ENCODE measurements at places on chromosomes 2 and 18.

GRCh38 chr2:18214936-18215335 is 336.5 kb downstream of the KCNS3 start:
- DNase-seq: no peak

DNA sequence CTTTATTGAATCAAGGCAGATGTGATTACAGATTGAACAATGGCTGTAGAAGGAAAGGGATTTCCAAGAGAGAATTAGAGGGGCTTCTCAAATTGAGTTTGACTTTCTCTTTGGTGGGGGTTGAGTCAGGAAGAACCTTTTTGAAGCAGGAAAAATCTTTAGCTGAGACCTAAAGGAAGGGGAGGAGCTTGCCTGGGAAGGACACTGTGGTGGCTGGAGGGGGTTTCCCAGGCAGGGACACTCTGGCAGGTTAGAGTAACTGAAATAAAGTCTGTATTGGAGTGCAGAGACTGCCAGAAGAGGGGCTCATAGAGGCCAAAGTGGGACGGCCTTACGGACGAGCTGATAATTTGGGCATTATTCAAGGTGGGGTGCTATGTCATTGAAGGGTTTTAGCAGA is 69.3 kb downstream of the NEDD4L start:
- DNase-seq: no peak

DNA sequence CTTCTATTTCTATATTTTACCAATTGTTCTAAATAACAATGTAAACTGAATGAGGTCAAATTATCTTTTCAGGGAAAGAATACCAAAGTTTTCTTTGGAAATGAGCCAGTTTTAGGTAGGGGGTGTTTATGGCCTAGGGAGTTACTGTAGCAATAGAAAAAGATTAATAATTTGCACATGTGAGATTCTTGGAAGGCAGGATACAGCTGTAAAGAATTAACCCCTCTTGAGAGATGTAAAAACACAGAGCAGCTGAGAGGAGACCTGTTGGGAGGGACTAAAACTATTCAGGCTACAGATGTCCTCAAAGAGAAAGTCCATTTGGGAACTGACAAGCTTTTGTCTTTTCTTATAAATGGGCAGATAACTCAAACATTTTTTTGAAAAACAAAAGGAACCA is 182.2 kb downstream of the FIGN start:
- DNase-seq: no peak

- DNase-seq: no peak
Observed at GRCh38 chr2:68789603-68790002, 55.0 kb downstream of the ARHGAP25 start.

GRCh38 chr18:40874233-40874632 is 1080.8 kb upstream of the PIK3C3 start:
- no peak for DNase-seq

- no peak for DNase-seq
Observed at GRCh38 chr2:235848055-235848454, 320.1 kb downstream of the GBX2 start.

DNA sequence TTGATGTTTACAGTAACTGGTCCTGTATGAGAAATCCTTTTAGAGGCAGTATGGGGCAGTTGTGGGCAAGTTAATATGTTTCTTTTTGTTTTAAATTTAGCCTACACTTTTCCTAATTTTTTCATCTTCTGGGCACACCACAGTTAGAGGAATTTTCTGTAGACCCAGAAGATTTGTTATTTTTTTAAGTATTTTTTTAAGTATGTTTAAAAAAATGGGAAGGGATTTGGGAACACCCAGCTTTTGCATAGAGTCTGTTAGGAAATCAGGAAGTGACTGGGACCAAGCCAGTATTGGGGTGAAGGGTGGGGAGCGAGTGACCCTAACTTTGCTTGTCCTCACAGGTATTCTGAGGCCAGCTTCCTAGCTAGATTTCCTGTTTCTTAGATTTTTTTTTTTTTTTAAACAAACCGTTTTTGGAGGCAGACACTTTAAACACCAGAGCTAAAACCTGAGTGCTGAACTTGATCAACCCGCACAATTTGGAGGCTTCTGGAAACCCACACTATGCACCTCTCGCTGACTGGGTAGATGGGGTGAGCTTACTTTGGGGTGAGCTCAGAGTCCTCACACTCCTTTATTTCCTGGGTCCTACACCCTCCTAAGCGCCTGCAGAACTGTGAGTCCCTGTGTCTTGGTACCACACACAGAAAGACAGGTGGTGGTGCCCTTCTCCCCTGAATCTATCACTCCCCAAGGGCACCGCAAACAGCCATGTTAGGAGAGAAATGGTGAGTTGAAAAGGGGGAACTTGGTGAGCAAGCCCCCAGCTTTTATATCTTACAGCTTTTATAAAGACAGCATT is 5.2 kb downstream of the GATA6 start:
- DNase-seq: no peak

GRCh38 chr18:47750889-47751423 is 179.5 kb downstream of the SMAD2 start:
- no peak for DNase-seq

GRCh38 chr2:85672456-85672855 is 4.5 kb upstream of the SFTPB start:
- DNase-seq: no peak

DNA sequence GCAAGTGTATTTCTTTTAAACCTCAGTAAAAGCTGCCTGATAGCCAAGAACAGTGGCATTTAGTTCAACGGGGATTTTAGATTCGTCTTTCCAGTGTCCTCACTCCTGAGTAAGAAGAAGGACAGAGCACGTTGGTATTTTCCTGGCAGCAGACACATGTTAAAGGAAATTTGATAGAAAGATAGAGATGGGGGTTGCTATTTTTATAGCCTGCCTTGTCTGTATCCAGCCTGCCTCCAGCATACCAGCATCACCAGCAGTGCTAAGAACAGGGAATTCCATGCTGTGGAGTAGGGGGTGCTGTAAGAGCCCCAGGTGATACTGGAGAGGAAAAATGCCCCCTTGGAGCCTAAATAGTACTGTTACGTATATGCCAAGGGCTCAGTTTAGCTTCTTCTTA is 1.1 kb upstream of the SMYD1 start:
- DNase-seq: no peak

- no peak for DNase-seq
Observed at GRCh38 chr2:199819746-199820145, 31.2 kb downstream of the FTCDNL1 start.

- DNase-seq: no peak
Observed at GRCh38 chr2:197372592-197372991, 62.0 kb upstream of the ANKRD44 start.

DNA sequence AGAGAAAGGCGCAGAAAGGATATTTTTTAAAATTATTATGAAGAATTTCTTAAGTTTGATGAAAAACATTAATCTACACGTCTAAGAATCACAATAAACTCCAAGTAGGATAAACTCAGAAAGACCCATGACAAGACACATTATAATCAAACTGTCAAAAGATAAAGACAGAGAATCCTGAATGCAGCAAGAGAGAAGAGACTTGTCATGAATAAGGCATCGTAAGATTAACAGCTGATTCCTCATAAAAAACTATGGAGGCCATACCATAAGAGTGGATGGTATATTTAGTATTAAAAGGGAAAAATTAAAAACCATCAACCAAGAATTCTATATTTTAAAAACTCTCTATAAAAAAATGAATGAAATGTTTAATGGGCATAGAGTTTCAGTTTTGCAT is 39.1 kb downstream of the SRBD1 start:
- no peak for DNase-seq

DNA sequence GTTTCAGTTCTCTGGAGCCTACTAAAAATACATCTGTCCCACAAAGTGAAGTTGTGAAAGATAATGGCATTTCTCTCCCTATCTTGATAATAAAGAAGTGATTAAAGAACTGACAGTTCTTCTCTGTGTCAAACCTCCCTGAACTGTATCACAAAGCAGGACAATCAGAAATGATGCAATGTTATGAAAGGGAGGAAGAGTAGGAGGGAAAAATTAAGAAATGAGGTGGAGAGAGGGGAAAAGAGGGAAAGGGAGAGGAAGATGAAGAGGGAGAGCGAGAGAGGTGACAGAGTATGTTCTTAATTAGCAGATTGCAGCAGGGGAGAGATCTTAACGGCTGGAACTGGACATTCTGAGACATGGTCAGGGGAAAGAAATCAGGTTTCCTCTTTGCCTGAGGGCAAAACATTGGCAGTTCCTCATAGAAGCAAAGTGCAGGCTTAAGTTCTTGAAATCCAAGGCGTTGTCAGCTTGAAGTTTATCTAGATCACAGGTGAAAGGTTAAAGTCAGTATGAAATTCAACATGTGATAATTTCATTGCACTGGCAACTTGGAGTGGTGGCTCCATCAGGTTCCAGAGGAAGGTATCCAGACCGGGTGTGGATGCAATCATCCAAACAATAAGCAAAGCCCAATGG is 54.6 kb downstream of the RDH14 start:
- no peak for DNase-seq

Measured in activated CD8-positive, alpha-beta memory T cell treated with anti-CD3 and anti-CD28 coated beads for 1 hour (primary cell).